Left lung (tissue), 14 donors: ENCODE measurements at places on chromosomes 11 and 22. TPM values are rescaled to one million over a fixed set of nuclear protein-coding genes. Genes with fewer than 3 reads are reported as not detected.

CARS1 gene
- 39.3 TPM for total RNA-seq

LRRC10B gene
- total RNA-seq, result 0.29 TPM

TOMM22 gene
- total RNA-seq, result 67.0 TPM

TSPAN18 gene
- 27.2 TPM for total RNA-seq

GLYATL2 gene
- total RNA-seq, result not detected

HSPB2 gene
- total RNA-seq, result 4.6 TPM

OR51I1 gene
- total RNA-seq, result not detected

LRRC32 gene
- 66.8 TPM for total RNA-seq

PRODH gene
- total RNA-seq, result 77.9 TPM

DNA sequence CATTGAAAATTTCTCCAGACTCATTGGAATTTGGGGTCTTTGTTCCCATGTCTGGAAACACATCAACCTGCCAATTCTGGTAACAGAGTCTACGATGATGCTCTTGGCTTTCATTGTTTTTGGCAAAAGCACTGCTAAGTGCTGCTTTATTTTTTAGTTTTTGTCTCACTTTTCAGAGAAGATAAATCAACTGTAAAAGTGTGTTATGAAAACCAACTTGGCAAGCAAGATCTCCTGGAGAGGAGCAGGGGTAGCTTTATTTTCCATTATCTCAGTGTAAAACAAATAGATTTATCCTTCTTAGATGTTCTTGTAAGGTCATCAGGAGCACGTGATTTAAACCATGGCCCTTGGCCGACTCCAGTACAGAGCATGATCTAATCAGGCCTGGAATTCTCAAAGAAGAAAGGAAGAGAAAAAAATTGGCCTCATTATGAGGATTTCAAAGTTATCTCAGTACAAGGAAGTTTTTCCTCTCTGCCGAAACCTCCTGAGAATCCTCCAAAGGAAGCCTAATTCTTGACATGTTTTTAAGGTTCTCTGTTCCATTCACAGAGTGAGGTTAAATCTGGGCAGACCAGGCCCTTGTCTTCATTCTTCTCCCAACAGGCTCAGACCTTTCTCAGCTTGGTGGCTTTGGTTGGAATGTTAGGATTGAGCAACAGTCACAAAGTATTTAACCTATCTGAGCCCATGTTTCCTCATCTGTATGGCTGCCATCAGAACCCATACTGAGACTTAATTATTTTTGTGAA is 16.4 kb upstream of the PAMR1 start:
- H3K27ac ChIP-seq, result no peak overlapping the region
- H3K4me3 ChIP-seq, result no peak overlapping the region
- no peaks in the 10 kb centered on the region for H3K4me1 ChIP-seq
- no peaks in the 10 kb centered on the region for H3K27me3 ChIP-seq
- H3K36me3 ChIP-seq, result no peaks in the 10 kb centered on the region

- no peaks in the 10 kb centered on the region for H3K36me3 ChIP-seq
- no peak for DNase-seq
- H3K27me3 ChIP-seq, result no peaks in the 10 kb centered on the region
- no peak overlapping the region for H3K27ac ChIP-seq
- H3K4me1 ChIP-seq, result no peaks in the 10 kb centered on the region
- no peak overlapping the region for H3K4me3 ChIP-seq
These were observed 60.9 kb upstream of the EMID1 start for GRCh38 chr22:29144786-29145160.

GRCh38 chr22:23651676-23652075 is 19.6 kb upstream of the DRICH1 start:
- no peak overlapping the region for H3K4me3 ChIP-seq
- no peak overlapping the region for H3K27ac ChIP-seq
- H3K36me3 ChIP-seq, result peaks cover 47% of the 10 kb centered on the region

- H3K4me1 ChIP-seq, result peaks cover 8% of the 10 kb centered on the region
- H3K36me3 ChIP-seq, result no peaks in the 10 kb centered on the region
- H3K27me3 ChIP-seq, result no peaks in the 10 kb centered on the region
- H3K4me3 ChIP-seq, result peak overlapping the region; percentile 8
- no peak overlapping the region for H3K27ac ChIP-seq
These were observed 3.8 kb downstream of the SELENOO start for GRCh38 chr22:50204571-50204970.

- DNase-seq, result no peak
- H3K27ac ChIP-seq, result peak overlapping the region; percentile 2
- no peak overlapping the region for H3K4me3 ChIP-seq
- peaks cover 3% of the 10 kb centered on the region for H3K36me3 ChIP-seq
These were observed 99.1 kb downstream of the GAB2 start for GRCh38 chr11:78318321-78319114.

GRCh38 chr11:68008381-68009337 is 1.5 kb upstream of the ALDH3B1 start:
- no peaks in the 10 kb centered on the region for H3K36me3 ChIP-seq
- no peak for DNase-seq
- no peaks in the 10 kb centered on the region for H3K27me3 ChIP-seq
- H3K4me1 ChIP-seq, result peaks cover 30% of the 10 kb centered on the region

DNA sequence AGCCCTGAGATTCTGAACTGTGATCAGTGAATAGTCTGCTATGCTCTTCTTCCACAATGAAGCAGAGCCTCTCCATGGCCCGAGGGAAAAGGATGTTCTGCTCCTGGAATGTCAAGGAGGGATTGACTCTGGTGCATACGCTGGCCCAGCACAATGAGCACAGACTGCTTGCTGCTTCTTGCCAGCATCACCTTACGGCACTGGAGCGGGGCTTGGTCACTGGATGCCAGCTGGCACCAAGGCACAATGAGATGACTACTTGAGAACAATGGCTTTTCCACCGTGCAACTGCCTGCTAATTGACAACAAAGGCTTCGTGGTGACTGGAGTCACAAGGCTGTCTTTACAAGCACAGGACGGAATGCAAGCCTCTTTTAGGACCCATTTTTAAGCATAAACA is 139.2 kb downstream of the DSCAML1 start:
- H3K36me3 ChIP-seq, result no peaks in the 10 kb centered on the region
- no peak for DNase-seq

GRCh38 chr22:35410663-35411034 is 10.7 kb downstream of the MCM5 start:
- H3K27me3 ChIP-seq, result no peaks in the 10 kb centered on the region
- no peak overlapping the region for H3K4me3 ChIP-seq
- H3K4me1 ChIP-seq, result no peaks in the 10 kb centered on the region
- H3K36me3 ChIP-seq, result no peaks in the 10 kb centered on the region

DNA sequence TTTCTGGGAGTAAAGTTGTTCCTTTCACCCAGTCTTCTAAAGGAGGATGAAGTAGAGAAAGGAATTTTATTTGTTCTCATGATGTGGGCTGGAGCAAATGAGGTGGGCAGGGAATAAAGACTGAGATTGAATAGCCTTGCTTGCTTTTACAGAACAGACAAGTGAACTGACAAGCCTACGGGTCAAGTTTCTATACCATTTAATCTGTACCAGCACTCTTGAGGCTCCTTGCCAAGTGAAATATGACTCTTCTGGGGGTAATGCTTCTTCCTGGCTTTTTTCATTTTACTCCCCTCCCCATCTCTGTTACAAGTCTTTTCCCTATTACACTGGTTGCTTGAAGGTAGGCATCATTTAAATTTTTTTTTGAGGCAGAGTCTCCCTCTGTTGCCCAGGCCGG is 54.8 kb downstream of the CSTPP1 start:
- no peaks in the 10 kb centered on the region for H3K36me3 ChIP-seq
- DNase-seq, result no peak
- no peaks in the 10 kb centered on the region for H3K4me1 ChIP-seq
- no peaks in the 10 kb centered on the region for H3K27me3 ChIP-seq
- no peak overlapping the region for H3K27ac ChIP-seq
- no peak overlapping the region for H3K4me3 ChIP-seq

GRCh38 chr11:60989093-60989650 is 17.7 kb downstream of the CD6 start:
- no peaks in the 10 kb centered on the region for H3K36me3 ChIP-seq
- H3K27me3 ChIP-seq, result no peaks in the 10 kb centered on the region

- H3K36me3 ChIP-seq, result no peaks in the 10 kb centered on the region
- no peaks in the 10 kb centered on the region for H3K27me3 ChIP-seq
- DNase-seq, result no peak
These were observed 15.0 kb upstream of the APOA1 start for GRCh38 chr11:116852261-116853031.

DNA sequence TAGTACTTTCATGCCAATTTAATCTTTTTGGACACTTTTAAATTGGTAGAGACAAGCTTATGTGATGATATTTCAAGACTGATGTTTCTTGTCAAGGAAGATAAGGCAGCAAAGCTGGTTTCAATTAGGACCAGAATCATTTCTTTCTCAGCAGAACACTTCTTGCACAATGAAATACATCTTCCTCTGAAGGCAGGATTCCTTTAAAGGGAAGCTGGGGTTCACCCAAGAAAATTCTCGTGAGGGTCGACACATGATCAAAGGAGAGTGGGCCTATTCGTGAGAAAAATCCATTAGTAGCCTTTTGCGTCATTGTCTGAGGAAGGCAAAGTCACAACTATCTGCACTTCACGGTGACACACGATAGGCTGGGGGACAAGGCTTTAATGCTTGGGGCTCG is 17.6 kb downstream of the TTC12 start:
- no peak for DNase-seq
- H3K27me3 ChIP-seq, result no peaks in the 10 kb centered on the region
- H3K36me3 ChIP-seq, result peaks cover 65% of the 10 kb centered on the region
- no peaks in the 10 kb centered on the region for H3K4me1 ChIP-seq

DNA sequence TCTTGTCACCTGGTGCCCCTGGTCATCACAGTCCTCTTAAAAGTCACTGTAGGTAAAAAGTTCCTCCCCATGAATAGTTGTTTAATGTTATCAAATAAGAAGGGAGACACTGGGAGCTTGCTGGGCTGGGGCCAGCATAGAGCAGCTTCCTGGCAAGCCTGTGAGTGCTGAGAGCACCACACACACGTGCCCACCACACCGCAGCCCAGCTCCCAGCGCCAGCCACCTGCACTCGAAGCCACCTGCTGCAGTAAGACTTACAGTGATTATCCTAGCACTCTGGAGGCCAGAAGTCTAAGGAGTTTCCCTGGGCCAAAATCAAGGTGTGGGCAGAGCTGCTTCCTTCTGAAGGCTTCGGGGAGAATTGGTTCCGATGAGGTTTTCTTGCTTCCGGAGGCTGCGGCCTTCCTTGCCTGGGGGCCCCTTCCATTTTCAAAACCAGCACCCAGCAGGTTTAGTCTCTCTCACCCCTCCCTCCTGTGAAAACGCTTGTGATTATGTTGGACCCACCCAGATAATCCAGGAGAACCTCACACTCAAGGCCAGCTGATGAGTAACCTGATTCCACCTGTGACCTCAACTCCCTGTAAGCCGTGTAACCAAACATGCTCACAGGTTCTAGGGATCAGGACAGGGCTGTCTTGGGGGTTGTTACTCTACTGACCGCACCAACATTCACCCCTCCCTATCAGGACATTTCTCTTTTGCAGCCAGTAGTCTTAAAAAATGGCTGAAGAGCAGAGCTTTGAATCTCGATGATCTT is 687.2 kb downstream of the TBC1D22A start:
- H3K4me1 ChIP-seq, result no peaks in the 10 kb centered on the region
- H3K27ac ChIP-seq, result no peak overlapping the region
- H3K4me3 ChIP-seq, result no peak overlapping the region
- no peak for DNase-seq
